ENCODE measurements at places on chromosomes 2 and 18.
A peak's percentile ranks its signal among the peaks of the same experiment; 100 is the strongest.

DNA sequence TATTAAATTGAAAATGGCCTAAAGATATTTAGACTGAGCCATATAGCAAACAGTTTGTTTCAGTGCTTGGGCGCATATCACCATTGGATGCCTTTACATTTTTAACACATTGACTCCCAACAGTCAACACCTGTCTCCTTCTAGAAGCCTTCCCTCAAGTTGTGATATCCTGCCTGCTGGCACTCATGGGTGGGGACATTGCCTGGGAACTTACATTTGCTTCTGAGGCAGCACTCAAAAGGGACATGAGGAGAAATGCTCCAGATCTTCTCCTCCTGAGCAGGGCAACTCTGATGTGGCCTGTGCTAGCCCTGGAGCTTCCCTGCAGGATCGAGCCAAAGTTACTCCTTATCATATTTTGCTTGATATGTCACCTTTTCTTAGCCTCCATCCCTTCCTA, 392.2 kb downstream of the CDH7 start:
- no peak for DNase-seq

DNA sequence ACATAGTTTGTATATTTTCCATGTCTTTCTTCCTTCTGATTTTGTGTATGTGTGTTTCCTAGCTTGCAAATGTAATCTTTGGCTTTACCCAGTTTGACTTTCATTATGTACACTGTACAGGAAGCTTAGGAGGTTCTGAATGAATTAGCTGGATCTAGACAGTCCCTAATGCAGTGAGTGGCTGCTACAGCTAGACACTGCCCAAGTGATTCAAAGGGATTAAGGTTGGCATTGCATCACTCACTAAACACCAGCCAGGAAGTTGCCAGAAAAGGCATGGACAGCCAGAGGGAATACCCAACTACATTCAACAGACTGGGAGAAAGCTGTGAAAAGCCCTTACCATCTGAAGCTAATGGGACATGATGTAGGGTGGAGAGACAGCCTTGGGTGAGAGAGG, 316.0 kb upstream of the MEX3C start:
- no peak for DNase-seq

DNA sequence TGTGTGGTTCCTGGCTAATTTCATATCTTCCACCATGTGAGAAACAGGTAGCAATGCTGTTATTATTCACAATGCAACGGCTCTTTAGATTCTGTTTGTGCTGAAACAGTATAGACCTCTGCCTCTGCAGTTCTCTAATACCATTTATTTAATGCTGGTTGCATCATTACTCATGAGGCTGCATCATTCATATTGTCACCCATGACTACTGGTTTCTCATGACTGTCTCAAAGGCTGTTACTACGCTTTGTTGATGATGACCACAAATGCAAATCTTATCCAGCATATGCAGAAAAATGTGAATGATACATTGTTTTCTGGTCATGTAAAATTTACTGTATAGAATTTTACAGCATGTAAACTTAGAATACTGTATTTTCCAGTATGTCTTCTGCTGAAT, 22.5 kb downstream of the CAVIN2 start:
- no peak for DNase-seq

- no peak for DNase-seq
Observed at GRCh38 chr2:38666556-38666910, 619 bp downstream of the GALM start.

GRCh38 chr2:117979911-117980701, 33.8 kb downstream of the CCDC93 start:
- DNase-seq, result no peak

GRCh38 chr2:53938904-53939303, 31.9 kb downstream of the PSME4 start:
- DNase-seq, result no peak

- no peak for DNase-seq
Observed at GRCh38 chr18:25503567-25504081, 151.7 kb upstream of the ZNF521 start.

DNA sequence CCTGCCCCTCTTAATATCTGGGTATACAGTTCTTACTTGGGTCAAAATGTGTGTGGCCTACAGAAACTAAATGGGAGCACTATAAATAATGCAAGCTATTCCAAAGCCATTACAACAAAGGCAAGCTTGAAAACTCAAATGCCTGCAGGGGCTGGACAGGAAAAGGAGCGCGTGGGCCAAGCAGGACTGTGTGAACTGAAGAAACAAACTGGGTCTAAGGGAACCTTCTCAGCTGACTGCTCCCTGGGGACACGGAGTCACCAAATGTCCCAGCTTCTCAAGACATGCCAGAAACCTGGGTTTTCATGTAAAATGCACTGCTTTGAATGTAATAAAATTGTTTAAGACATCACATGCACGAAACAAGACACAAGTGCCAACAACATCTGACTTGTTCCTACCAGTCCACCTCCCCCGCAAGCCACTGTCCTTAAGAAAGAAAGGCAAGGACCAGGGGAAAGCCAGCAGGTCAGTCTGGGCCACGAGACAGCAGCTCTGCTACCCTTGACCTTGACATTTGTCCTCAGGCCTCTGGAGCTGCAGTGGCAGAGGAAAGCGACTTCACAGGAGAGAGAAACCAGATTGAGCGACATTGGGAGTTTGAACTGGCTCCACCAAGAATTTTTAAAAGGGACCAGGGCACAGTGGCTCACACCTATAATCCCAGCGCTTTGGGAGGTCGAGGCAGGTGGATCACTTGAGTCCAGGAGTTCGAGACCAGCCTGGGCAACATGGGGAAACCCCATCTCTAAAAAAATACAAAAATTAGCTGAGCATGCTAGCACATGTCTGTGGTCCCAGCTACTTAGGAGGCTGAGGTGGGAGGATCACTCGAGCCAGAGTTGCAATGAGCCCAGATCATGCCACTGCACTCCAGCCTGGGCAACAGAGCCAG, 89.7 kb upstream of the SH3BP4 start:
- DNase-seq, result no peak

- no peak for DNase-seq
Observed at GRCh38 chr18:22639026-22639463, 221.3 kb upstream of the CTAGE1 start.

GRCh38 chr2:171141320-171141719, 19.4 kb downstream of the TLK1 start:
- DNase-seq, result no peak

DNA sequence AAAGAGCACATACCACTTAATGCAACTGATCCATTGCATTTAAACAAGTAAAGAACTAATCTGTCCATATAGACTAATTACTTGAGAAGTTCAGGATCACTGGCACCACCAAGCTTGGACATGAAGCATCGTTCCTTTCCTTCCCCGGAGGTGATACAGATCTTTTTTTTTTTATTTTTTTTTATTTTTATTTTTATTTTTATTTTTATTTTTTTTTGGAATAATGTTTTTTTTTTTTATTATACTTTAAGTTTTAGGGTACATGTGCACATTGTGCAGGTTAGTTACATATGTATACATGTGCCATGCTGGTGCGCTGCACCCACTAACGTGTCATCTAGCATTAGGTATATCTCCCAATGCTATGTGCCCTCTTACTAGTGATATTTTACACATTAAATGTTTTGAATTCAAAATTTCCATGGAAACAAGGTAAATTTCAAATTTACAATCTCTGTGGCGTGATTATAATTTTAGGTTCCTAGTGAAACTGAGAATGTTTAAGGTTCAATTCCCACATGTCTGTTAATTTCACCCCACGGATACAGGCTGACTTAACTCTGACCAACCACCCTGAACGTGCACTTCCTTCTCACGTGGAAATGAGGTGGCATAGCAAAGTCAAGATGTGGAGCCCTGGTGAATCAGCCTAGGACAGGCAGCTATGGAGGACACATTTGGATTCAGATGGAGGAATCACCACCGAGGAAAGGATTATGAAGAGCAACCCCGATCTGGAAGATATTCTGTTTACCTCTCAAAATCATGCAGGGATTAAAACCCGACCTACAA, 101.6 kb upstream of the THOC1 start:
- DNase-seq, result no peak

GRCh38 chr2:147521936-147522335, 322.9 kb upstream of the ACVR2A start:
- DNase-seq, result no peak

- no peak for DNase-seq
Observed at GRCh38 chr2:257429-257828, 6.4 kb downstream of the SH3YL1 start.

DNA sequence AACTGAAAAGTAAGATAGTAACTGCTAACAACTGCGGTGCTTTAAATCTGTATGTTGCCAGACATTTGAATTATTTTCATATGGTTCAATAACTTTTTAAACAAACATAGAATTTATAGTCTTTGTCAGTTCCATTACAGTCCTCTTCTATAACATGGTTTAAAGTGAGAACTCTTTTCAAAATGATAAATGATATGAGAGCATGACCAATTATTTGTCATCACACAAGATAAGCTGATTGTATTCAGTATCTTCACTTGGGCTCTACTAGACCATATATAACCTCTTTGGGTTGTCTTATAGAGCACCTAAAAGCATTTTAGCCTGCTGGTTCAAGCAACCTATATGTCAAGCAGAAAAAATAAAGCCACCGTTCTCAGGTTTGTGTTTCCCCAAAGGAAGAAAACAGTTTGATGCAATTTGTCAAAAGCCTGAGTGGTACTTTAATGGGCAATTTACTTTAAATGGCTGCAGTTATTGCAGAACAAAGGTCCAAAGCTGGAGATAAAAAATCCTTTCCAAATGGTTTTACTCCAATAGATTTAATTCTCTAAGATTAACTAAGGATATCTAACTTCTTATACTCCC, 298.4 kb downstream of the FSIP2 start:
- no peak for DNase-seq

- DNase-seq, result no peak
Observed at GRCh38 chr18:79518028-79518682, 122.4 kb downstream of the NFATC1 start.

GRCh38 chr2:150584081-150584480, 96.6 kb upstream of the RND3 start:
- DNase-seq, result no peak

DNA sequence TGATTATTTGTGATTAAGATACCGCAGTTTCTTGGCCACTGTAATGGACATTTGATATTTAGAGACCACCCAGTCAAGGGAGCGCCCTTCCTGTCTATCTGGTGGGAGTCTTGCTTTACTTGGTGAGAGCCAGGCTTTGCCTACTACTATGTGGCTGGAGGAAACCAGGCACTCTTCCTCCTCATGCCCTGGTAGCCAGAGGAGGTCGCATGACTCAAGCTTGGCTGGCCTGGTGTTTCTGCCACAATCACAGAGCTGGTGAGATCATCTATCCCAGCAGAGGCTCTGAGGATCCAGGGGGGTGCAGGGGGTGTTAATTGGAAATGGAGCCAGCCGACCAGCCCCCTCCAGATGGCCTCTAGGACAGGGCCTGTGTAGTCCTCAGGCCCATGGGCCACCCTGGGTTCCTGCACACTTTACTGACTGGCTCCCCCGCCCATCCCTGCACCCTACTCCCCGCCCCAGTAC, 46.8 kb upstream of the BIN1 start:
- DNase-seq, result no peak

GRCh38 chr2:20609349-20609994, 41.4 kb downstream of the HS1BP3 start:
- DNase-seq, result no peak

DNA sequence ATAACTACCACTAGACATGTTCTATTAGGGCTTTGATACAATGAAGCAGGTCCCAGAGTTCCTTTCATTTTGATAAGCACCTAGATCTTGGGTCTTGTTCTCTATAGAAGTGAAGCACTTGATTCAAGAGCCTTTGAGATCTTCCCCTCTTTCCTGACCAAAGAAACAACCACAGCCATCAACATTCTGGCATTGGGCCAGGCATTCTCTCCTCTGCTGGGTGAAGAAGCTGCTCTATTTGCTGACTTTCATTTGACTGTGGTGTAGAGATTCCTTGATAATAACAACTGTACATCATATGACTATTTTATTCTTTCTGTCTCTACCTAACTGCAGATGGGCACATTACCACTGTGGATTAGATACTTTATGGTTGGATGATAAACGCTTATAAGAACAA, 96.6 kb upstream of the LYPD1 start:
- DNase-seq, result no peak

DNA sequence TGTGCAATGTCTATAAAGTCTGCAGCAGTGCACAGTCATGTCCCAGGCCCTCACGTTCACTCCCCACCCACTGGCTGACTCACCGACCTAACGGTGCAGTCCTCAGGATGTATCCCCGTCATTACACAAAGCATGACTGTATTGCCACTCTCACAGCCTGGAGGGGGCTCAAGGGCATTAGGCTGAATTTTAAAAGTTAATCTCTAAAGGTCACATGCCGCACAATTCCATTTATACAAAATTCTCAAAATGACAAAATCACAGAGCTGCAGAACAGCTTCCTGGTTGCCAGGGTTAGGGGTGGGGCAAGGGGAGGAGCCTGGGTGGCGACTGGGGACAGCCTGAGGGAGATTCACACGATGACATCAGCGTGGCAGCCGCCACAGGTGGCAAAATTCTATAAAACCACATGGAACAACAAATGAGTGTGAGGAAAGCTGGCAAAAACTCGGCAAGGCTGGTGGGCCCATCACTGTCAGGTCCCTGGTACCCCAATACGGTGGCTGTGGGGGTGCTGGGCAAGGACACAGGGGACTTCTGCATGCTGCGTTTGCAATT, 97.6 kb downstream of the NDUFA10 start:
- DNase-seq, result peak; percentile 50

DNA sequence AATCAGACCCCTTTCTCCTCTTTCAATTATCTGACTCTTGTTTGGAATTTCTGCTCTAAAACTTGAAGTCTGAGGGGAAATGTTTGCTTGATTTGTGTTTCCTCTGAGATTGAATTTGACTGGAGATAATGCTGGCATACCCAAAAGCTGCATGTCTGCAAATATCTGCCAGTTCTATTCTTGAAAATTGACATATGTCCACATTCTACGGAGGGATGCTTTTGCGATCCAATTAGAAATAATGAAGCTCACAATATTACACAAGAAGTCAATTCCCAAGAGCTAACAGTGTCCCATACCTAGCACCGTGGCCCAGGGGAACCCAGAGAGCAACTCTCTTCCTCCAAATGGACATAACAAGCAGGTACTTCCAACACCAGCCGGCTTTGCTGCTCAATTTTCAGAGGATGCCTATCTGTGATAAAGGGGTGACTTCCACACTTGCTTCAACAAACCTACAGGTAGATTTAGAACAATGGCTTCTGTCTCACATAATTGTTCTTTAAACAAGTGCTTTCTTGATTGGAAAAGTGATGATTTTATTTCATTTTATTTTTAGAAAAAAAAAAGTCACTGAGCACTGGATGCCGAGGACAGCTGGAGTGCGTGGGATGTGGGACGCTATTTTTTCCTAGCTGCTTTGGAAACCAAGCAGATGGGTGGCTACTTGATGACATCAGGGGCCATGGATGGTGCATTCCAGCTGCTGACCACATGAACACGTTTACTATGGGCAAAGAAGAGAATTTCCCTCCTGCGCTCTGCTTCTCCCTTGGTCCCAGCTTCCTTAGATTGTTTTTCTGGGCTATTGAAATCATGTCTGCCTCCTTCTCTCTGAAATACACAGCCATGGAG, 488.9 kb downstream of the RNF144A start:
- no peak for DNase-seq

GRCh38 chr2:9297156-9297555, 90.5 kb downstream of the ASAP2 start:
- DNase-seq, result no peak

Data from activated CD4-positive, CD25-positive, alpha-beta regulatory T cell treated with anti-CD3 and anti-CD28 coated beads, Interleukin-2, amount 50 U/mL, for 16 hours (primary cell).